Ammon's horn (tissue), 1 donor: ENCODE measurements at places on chromosomes 6 and 20.

DNA sequence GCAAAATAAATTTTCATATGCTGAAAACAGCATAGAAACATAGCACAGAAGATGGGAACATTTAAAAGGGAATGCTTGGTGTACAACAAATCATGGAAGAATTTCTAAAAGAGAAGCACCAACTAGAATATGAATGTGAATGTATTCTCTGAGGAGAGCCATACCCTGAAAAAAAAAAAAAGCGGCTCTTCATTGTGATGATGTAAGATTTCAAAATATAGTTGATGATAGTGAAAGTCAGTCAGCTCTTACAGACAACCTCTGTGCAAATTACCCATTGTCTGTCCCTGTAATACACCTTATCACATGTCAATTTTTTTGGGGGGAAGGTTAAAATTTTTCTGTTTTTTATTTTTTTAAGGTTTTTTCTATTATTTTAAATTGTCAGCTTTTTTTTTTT, 58.6 kb upstream of the PTCHD4 start:
- DNase-seq, result no peak

DNA sequence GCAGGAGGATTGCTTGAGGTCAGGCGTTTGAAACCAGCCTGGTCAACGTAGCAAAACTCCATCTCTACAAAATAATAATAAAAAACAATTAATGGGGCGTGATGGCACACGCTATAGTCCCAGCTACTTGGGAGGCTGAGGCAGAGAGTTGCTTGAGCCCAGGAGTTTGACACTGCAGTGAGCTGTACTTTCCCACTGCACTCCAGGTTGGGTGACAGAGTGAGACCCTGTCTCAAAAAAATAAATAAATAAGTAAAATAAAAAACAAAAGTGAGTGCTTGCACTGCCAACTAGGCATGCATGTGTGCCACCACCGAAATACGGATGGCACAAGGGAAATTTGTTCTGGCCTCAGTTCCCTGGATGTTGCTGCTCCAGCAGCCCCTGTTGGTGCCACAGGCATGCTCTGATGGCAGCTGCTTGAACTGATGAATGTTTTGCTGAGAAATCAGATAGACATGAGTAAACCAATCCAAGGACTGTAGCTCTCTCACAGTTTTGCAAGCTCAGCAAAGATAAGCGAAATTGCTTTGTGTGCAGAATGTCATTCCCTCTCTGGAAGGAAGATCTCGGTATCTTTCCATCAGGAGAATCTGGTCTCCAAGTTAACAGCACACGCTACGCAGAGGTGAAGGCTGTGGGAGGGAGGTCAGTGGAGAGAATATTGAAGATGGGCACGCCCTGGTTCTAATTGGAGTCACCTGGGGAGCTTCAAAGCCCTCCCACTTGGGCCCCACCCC, 188.0 kb upstream of the SLC24A3 start:
- no peak for DNase-seq

- DNase-seq, result no peak
Measured at GRCh38 chr6:52505726-52506409, 71.0 kb downstream of the TRAM2 start.

GRCh38 chr20:37377346-37378081, 31.6 kb downstream of the SRC start:
- DNase-seq, result no peak

DNA sequence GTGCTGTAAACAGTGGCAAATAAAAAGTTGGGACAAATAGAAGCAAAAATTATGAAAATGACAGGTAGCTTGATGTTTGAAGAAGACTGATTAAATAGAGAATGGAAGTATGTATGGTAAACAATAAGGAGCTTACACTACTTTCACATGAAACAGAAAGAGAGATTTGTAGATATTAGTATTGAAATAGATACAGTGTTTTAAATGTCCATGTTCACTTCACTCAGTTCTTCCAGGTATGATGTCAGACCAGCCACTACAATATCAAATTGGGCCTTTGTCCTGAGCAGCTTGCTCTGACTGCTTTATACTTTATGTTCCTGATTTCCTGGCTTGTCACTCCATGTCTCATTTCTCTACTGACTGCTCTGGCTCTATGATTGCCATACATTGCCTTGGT, 107.5 kb downstream of the CENPW start:
- no peak for DNase-seq

DNA sequence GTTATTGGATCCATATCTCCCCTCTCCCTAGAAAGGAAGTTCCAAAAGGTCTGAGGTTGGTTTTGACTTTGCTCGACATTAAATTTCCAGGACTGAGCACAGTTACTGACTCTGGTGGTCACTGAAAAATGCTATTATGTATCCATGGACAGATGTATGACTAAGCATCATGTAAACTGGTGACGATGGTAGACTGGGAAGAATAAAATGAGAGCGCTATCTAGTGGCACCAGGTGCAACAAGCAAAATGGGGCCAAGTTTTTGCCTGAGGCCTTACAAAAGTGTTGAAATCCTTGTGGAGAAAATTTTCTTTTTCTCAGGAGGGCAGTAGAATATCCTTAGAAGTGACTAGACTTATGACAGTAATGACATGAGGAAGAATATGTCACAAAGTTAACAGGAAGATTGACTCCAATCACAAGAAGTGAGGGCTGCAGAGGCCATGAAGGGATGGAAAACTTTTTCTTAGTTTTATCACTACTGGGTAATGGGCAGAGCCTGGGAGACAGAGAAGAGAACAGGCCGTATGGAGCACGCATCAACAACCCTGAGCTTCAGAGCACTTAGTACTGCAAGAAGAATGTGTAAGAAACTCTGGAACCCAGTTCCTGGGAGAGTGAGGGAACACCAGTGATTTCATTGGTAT, 88.9 kb upstream of the ELOVL5 start:
- peak; percentile 58 for DNase-seq

- no peak for DNase-seq
Measured at GRCh38 chr6:392441-393390, 1.2 kb downstream of the IRF4 start.

GRCh38 chr20:46408281-46408731, 1.9 kb upstream of the ELMO2 start:
- DNase-seq, result no peak

DNA sequence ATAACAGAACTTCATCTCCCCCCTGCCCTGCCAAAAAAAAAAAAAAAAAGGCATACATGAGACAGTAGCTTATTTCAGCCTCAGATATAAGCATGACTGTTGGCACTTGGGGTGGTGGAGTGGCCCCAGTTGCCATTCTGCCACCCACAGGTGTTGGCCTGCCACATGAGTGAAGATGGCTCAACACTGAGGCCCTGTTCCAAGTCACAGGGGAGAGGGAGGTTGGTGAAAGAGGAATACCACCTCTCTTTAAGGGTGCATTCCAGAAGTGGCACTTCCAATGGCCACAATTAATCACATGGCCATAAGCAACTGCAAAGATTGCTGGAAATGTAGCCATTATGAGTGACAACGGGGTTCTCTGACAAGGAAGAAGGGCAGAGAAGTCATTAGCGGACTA, 61.9 kb upstream of the JARID2 start:
- DNase-seq, result no peak

DNA sequence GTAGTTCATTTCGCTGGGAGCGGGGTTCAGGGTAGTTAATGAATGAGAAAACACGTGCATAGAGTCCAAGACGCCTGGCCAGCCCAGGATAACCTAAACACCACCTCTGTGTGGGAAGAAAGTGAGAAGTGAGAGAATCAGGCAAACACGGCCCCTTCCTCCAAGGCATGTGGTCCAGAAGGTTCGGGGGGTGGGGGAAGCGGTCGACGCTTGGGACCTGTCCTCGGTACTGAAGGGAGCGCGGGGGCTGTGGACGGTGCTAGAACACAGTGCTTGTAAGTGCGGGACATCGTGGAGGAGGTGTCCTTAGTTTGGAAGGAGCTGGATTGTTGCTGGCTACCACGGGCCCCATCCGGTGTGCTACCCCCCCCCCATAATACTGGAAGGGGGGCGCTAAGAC, 1.7 kb upstream of the VSTM2L start:
- no peak for DNase-seq

- peak; percentile 82 for DNase-seq
Measured at GRCh38 chr6:98416027-98416426, 418.3 kb upstream of the POU3F2 start.

GRCh38 chr6:89487864-89488263, 54.9 kb downstream of the ANKRD6 start:
- no peak for DNase-seq

GRCh38 chr20:62791301-62792181, 4.7 kb upstream of the MRGBP start:
- peak; percentile 93 for DNase-seq

DNA sequence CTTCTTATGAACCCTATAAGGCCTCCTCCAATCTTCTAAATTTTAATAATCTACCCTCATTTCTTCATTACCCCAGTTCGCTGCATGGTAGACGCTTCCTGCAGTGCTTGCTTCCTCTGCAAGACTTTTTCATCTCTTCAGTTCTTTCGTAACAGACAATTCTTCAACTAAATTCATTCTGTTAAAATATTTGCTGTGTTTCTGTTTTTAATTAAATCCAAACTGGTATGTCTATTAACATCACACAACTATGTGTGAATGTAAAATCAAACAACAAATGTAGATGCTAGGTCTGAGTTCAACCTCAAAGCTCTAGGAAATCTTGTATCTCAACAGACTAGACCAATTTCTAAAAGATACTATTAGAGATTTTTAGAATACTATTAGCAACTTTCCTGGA, 199.3 kb downstream of the RNGTT start:
- no peak for DNase-seq

DNA sequence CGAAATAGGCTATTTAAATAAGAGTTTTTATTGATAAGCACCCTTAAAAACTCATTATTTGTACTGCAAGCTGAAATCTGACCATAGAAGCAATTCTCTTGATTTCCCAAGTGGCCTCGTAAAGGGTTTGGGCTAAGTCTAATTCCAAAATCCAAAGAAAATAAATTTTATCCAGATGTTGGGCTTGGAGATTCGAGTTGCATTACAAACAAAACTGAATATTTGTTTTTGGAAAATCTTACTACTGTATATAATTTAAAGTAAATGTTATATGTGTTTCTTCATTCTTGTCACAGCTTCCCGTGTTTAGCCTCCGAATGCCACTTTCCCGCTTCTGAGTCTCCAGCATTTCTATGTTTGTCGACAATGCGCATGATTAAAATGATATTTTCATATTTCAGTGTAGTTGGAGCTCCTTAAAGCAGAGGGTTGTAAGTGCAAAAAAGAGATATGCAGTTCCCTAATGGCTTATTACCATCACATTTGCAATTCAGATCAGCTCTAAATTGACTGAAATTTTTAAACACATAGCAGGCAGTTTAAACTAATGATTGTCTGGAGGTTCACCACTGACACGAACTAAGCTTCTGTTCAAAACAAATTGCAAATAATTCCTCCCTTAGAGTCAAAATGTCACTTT, 47.0 kb downstream of the PRL start:
- no peak for DNase-seq

- no peak for DNase-seq
Measured at GRCh38 chr6:137494988-137495702, 951 bp upstream of the OLIG3 start.

DNA sequence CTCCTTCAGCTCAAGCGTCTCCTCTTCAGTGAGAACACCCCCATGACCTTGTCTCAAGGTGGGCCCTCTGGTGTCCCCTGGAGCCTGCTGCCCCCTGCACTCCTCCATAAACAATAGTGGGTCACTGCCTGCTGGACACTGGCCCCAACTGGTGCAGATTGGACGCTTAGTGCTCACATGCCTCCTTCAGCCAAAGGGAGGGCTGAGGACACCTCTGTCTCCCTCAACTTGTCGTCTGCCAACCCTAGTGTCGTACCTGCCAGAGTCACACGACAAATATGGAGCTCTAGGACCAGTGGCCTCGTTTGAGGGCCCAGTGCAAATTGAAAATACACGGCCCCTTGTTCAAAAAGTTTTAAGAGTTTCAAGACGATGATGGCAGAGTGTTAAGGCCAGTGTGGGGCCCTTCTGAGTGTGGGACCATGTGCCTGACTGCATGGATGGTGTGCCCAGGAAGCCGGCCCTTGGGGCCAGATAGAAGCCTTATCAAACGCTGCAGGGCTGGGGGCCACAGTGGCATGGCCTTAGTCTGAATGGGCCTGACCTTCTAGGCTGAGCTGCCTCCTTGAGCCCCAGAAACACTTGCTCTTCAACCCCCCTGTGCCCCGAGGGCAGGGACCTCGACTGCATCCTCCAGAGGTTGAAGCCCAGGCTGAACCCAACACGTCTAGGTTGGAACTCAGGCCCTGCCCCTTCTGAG, 20.1 kb downstream of the APCDD1L start:
- no peak for DNase-seq

DNA sequence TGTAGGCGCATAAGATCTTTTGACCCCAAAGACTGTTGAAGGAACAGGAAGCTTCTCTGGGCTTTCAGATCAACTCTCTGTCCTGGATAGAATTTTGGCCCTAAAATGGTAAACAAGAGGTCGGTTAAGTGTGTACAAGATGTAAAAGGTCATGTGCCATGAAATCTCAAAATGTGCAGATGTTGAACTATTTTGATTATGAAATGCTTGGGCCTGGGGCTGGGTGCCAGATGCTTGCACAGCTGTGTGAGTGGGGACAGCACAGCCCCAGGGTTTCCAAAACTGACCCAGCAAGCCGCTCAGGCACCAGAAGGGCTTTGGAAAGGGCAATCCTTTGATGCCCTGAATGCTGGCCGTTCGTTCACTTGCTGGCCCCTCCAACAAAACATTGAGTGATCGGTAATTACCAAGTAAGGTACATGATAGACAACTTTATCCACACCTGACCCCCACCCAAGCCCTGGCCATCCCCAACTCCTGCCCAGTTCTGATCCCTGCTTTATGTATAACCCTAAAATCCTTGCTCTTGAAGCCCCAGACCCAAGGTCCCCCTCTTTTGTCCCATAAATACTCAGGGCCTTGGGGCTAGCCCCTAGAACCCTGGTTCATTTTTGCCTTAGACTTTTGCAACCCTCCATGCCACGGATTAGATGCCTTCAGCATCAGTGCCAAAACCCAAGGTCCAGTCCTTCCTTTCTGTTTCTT, 1.9 kb downstream of the TMEM239 start:
- DNase-seq, result no peak

DNA sequence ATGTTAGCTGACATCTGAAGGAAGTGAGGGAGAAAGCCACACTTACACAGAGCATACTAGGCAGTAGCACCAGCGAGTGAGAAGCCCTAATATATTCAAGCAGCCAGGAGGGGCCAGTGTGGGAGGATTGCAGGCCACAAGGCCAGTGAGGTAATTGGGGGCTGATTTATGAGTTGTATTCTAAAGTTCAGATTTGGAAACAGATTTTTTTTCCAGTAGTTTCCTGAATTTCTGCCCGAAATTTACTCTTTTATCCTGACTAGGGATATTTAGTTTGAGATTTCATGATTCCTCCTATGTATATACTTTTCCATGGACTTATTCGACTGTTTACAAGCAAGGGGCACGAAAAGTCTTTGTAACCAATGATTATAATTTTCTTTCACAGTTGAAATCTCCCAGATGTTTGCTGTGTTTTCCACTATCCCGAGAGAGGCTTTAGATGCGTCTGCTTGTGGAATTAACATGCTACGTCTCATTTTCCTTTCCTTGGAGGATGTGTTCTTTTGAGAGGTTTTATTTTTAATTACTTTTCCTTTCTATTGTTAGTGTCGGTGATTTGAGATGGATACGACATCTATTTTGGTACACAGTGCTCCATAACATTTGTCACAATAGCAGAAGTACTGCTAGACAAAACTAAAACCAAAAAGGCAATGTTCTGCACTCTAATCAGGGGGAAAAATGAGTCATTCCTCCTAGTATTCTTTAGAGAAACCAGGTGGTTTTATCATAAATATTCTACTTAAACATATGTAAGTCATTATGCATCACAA, 356.3 kb upstream of the HSF2 start:
- no peak for DNase-seq
